CD4-positive, alpha-beta T cell (primary cell): ENCODE measurements at places on chromosomes 16 and 17.

DNA sequence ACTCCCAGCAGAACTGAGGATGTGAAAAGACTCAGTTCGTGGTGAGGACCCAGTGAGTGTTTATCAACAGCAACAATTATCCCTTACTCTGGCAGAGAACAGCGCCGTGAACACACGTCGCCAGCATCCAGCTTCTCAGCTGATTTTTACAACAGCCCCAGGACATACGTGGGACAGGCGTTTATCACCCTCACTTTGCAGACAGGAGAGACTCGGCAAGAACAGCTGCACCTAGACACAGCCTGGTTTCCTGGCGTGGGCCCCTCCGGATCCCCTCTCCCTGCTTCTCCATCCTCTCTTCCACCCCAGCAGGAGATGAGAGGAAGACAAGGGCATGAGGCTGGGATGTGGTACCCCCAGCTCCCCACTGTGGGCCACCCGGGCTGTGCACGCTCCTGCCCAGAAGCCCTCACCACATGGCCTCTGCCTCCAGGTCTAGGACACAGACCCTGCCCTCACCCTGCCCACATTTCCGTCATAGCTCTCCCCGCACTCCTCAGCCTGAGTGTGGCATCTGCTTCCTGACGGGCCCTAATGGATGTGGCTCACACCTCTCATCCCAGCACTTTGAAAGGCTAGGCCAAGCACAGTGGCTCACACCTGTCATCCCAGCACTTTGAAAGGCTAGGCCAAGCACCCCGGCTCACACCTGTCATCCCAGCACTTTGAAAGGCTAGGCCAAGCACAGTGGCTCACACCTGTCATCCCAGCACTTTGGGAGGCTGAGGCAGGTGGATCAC, 17.5 kb downstream of the ABR start:
- H3K4me3 ChIP-seq: no peak overlapping the region
- no peaks in the 10 kb centered on the region for H3K4me1 ChIP-seq
- no peaks in the 10 kb centered on the region for H3K27me3 ChIP-seq
- H3K27ac ChIP-seq: no peak overlapping the region
- H3K36me3 ChIP-seq: no peaks in the 10 kb centered on the region

- H3K27me3 ChIP-seq: no peaks in the 10 kb centered on the region
- no peak overlapping the region for H3K4me3 ChIP-seq
- no peak overlapping the region for H3K27ac ChIP-seq
- H3K4me1 ChIP-seq: no peaks in the 10 kb centered on the region
These were observed 9.1 kb upstream of the CRYBA1 start for GRCh38 chr17:29237476-29238132.

- no peaks in the 10 kb centered on the region for H3K36me3 ChIP-seq
- no peak overlapping the region for H3K27ac ChIP-seq
- H3K4me1 ChIP-seq: no peaks in the 10 kb centered on the region
These were observed 217.0 kb downstream of the ZNF423 start for GRCh38 chr16:49638673-49639610.

DNA sequence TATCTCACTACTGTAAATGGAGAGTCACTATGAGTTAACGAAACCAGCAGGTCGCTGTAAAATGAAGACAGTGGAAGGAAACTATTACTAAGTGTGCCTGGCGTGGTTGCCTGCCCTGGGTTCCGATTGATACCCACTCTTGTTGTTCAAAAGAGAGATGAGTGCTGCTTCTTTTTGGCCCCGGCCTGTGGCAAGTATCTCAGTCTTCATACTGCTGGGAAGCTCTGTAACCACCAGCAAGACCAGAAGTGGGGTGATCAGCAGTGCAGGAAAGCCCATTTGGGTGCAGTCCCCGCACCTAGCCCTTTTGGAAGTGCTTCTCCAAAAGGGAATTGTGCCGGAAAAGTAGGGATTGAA, 104.5 kb downstream of the SNX29 start:
- H3K27me3 ChIP-seq: no peaks in the 10 kb centered on the region
- peak overlapping the region; percentile 1 for H3K27ac ChIP-seq
- H3K4me1 ChIP-seq: peaks cover 69% of the 10 kb centered on the region
- H3K36me3 ChIP-seq: peaks cover 4% of the 10 kb centered on the region
- H3K4me3 ChIP-seq: peak overlapping the region; percentile 43

DNA sequence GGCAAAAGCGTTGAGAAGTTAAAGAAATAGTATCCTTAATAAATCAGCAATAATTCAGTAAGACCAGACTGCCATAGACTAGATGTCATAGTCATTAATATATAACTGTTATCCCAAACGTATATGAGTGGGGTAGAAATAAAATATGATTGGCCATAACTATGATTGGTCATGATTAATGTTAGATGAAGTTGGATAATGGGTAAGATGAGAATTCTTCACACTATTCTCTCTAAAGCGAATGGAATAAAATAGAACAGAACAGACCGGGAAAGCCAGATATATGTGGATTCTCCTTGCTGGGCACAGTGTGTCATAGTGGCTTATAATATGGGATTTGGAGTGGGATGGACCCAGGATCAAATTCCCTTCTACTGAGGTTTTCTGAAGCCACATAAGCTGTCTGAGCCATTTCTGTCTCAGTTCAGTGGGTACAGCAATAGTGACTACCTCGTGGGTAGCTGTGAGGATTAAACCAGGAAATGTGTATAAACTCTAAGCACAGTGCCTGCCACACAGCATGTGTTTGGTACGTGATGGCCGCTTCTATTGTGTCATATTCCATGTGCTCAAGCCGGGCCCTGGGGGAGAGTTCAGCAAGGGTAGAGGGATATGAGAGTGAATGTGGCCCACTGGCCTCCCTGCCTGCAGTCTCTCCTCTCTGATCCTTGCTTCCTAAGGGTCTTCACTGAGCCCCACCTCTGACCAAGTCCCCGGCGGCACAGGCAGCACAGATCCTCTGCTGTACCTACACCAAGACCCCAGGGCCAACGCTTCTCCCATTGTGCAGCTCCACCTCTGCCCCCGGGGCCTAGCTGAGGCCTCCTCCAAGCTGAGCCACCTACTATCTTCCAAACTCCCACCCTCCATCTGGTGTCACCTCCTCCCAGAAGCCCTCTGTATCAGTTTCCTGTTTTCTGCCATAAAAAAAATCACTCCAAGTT, 3.7 kb downstream of the CETP start:
- no peaks in the 10 kb centered on the region for H3K27me3 ChIP-seq
- peaks cover 22% of the 10 kb centered on the region for H3K4me1 ChIP-seq
- no peak overlapping the region for H3K27ac ChIP-seq
- H3K36me3 ChIP-seq: no peaks in the 10 kb centered on the region
- H3K4me3 ChIP-seq: no peak overlapping the region

GRCh38 chr16:73544826-73545225, 496.9 kb upstream of the ZFHX3 start:
- H3K27me3 ChIP-seq: peaks cover 43% of the 10 kb centered on the region
- no peak overlapping the region for H3K27ac ChIP-seq
- no peak for DNase-seq
- no peaks in the 10 kb centered on the region for H3K36me3 ChIP-seq

DNA sequence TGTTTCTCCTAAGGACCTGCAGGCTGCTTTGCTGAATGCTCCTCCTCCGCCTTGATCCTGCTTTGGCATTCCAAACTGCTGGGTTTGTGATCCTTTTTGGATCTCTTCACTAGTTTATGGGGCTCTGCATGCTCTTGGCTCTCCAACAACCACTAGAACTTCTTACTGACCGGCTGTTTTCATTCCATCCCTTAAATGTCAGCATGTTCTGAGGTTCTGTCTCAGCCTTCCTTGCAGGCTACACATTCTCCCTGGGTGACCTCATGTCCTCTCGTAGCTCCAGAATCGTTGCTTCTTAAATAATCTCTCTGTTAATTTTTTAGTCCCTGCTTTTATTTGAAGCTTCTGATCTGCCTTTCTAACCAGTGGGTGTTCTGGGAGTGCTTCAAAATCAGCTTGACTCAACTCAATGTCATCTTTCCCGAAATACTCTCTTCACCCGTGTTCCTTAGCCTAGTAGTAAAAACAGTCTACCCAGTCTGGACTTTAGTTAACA, 119.0 kb upstream of the HS3ST2 start:
- no peak overlapping the region for H3K27ac ChIP-seq
- H3K4me3 ChIP-seq: no peak overlapping the region
- no peak for DNase-seq
- H3K27me3 ChIP-seq: peaks cover 20% of the 10 kb centered on the region
- no peaks in the 10 kb centered on the region for H3K4me1 ChIP-seq
- no peaks in the 10 kb centered on the region for H3K36me3 ChIP-seq

- peaks cover 23% of the 10 kb centered on the region for H3K27me3 ChIP-seq
- no peak for DNase-seq
- H3K27ac ChIP-seq: no peak overlapping the region
- no peaks in the 10 kb centered on the region for H3K4me1 ChIP-seq
- no peak overlapping the region for H3K4me3 ChIP-seq
- no peaks in the 10 kb centered on the region for H3K36me3 ChIP-seq
These were observed 22.3 kb upstream of the RBFOX3 start for GRCh38 chr17:79633154-79633553.

DNA sequence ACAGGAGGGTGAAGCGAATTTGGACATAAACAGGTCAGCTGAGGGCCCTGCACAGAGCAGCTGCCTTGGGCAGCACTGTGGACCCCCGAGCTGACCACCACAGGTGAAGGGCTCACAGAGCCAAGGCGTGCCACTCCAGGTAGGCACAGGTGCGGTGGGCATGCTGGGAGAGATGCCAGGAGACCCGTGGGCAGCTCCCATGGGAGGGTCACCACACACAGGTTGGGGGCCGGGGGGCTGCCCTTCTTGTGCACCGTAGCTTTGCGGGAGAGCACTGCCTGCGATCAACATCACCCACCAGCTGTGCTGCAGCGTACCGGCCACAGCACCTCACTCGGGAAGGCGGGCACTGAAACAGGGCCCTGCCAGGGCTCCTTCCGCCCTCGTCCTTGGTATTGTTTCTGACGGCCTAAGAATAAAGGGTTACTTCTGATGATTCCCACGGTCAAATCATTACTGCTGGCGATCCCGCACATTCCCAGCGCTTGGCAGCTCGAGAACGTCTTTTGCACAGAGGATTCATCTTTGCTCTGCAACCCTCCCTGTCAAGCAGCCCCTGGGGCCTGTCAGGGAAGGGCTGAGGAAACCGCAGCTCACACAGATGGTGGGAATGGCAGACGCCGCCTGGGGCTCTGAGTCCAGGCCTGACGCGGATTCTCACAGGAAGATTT, 181.7 kb downstream of the BANP start:
- H3K4me1 ChIP-seq: no peaks in the 10 kb centered on the region
- H3K27me3 ChIP-seq: no peaks in the 10 kb centered on the region
- H3K27ac ChIP-seq: no peak overlapping the region
- H3K4me3 ChIP-seq: no peak overlapping the region
- H3K36me3 ChIP-seq: no peaks in the 10 kb centered on the region

- H3K27ac ChIP-seq: no peak overlapping the region
- DNase-seq: no peak
- H3K4me1 ChIP-seq: peaks cover 21% of the 10 kb centered on the region
- peaks cover 67% of the 10 kb centered on the region for H3K36me3 ChIP-seq
These were observed 65.5 kb downstream of the PLD6 start for GRCh38 chr17:17140590-17140980.

GRCh38 chr17:27879987-27880608, 13.1 kb downstream of the LYRM9 start:
- no peaks in the 10 kb centered on the region for H3K36me3 ChIP-seq
- H3K4me1 ChIP-seq: peaks cover 18% of the 10 kb centered on the region
- no peaks in the 10 kb centered on the region for H3K27me3 ChIP-seq
- H3K27ac ChIP-seq: no peak overlapping the region

DNA sequence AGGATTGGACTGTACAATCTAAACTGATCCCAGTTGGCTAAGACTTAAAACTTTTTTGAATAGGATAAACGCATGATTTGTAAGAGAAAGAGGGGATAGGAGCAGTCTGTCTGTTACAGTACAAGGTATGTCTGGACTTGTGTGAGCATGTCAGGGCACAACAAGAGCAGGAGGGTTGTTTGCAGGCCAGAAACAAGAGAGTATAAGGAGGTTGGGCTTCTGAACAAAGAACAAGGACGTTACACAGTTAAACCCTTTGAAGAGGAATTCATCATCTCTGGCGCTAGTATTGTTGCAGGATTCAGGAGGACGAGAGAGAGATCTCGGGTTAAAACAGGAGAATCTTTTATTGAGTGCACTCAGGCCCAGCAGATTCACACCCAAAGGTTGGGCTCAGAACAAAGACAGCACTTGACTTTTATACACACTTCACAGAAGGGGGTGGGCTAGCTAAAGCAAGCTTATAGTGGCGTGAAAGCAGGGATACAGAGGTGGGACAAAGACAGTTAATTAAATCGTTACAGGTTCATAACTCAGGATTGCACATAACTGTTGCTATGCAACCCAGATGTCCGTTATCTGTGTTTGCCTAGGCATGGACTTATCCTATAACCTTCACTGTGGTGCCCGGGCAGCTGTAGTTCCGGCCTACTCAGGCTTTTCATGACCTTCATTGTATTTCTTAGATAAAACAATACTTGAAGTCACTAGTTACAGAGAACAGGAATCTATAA, 34.3 kb downstream of the SEC14L1 start:
- no peak for DNase-seq
- H3K36me3 ChIP-seq: peaks cover 17% of the 10 kb centered on the region
- H3K4me1 ChIP-seq: no peaks in the 10 kb centered on the region
- no peaks in the 10 kb centered on the region for H3K27me3 ChIP-seq

- no peak overlapping the region for H3K27ac ChIP-seq
- peaks cover 32% of the 10 kb centered on the region for H3K36me3 ChIP-seq
- H3K4me1 ChIP-seq: no peaks in the 10 kb centered on the region
- no peaks in the 10 kb centered on the region for H3K27me3 ChIP-seq
These were observed 21.5 kb downstream of the LDAF1 start for GRCh38 chr16:21179983-21180365.

DNA sequence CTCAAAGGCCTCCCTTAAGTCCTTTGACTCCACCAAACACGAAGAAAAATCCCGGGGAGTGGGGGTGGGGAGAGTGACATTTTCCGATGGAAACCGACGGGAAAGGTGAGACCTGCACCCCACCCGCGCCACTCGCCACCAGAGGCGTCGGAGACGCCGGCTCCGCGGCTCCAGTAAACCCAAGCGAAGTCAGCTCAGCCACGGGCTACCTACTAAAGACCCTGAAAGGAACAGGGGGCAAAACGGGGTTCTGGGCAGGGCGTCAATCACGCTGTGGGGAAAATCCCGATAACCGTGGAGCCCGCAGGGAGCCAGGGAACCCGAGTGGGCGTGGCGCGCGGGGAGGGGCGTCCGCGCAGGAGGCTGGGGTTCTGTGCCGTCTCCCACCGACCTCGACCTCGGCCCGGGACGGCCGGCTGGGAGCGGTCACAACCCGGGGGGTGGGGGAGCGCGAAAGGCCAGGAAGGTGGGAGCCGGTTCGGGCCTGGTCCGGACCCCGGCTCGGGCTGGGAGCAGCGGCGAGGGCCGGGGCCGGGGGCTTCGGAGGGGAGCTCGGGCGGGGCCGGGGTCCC, 565 bp downstream of the WDR45B start:
- H3K27ac ChIP-seq: peak overlapping the region; percentile 78
- peak overlapping the region; percentile 77 for H3K4me3 ChIP-seq
- no peaks in the 10 kb centered on the region for H3K27me3 ChIP-seq
- DNase-seq: peak; percentile 13

DNA sequence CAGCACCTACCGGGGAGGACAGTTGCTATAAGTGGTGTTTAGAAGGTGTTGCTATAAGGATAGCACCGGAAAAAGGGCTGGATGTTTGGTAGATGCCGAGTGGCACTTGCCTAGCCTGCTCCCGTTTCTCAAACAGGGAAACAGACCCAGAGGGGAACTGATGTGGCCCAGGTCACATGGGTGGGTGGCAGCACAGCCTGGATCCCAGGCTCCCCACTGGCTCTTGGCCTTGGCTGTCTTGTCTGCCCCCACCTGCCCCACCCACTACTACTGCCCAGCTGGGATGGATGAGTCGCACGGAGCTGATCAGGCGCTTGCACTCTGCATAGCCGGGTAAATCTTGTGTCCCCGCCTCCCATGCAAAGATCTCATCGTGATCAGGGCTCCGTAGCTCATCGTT, 7.2 kb downstream of the SMTNL2 start:
- no peaks in the 10 kb centered on the region for H3K36me3 ChIP-seq
- DNase-seq: no peak
- no peak overlapping the region for H3K4me3 ChIP-seq
- peaks cover 8% of the 10 kb centered on the region for H3K4me1 ChIP-seq
- peaks cover 5% of the 10 kb centered on the region for H3K27me3 ChIP-seq
- no peak overlapping the region for H3K27ac ChIP-seq
